ENCODE measurements at places on chromosomes 13 and 19.

- DNase-seq: no peak
These were observed 991.7 kb downstream of the EFNB2 start for GRCh38 chr13:105543742-105544141.

- DNase-seq: no peak
These were observed 452.5 kb upstream of the ARGLU1 start for GRCh38 chr13:107020393-107020792.

DNA sequence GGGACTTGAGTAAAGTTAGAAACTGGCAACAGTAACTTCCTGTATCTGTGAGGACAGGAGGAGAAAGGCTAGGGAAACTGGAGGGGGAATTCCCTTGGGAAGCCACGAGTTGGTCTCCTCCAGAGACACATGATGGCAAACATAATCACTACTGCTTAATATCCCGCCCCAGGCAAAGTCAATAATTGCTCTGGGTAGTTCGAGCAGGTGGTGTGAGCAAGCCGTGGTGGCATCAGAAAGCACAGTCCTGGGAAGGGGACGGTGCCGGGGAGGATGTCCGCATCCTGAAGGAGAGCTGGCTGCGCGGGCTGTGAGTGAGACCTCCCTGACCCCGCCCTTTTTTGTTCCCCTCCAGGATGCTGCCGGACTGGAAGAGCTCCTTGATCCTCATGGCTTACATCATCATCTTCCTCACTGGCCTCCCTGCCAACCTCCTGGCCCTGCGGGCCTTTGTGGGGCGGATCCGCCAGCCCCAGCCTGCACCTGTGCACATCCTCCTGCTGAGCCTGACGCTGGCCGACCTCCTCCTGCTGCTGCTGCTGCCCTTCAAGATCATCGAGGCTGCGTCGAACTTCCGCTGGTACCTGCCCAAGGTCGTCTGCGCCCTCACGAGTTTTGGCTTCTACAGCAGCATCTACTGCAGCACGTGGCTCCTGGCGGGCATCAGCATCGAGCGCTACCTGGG is 1.4 kb downstream of the FFAR2 start:
- DNase-seq: no peak

GRCh38 chr13:30869491-30869890 is 36.6 kb upstream of the MEDAG start:
- no peak for DNase-seq

- DNase-seq: no peak
These were observed 105.4 kb downstream of the WDFY2 start for GRCh38 chr13:51689663-51689996.

- DNase-seq: no peak
These were observed 66.5 kb downstream of the CCDC70 start for GRCh38 chr13:51928231-51928630.

DNA sequence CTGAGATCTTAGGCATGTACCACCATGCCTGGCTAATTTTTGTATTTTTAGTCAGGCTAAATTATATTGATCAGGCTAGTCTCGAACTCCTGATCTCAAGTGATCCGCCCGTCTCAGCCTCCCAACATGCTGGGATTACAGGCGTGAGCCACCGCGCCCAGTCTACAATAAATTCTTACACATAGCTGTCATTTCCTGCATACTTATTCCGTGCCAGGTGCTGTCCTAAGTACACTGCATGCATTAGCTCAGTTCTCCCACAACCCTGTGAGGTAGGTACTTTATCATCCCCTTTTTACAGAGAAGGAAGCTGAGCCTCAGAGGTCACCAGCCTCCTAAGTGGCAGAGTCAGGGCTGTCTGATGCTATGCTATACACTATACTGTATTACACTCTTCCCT is 7.2 kb upstream of the RHPN2 start:
- DNase-seq: no peak

DNA sequence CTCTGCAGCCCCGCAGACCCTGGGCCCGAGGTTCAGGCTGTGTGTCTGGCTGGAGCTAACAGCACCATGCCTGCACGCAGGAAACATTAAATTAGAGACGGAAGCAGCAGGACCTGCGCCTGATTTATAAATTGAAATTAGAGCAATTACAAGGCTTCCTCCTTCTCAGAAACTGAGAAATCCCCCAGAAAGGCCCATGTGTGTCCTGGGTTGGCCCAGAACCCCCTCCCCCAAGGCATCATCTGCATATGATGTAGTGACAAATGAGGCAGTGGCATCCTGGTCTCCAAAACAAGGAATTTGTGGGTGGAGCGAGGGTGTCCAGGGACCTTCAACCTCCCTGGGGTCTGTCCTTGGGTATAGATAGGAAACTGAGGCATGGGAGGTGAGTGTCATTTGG is 27.2 kb upstream of the SEMA6B start:
- DNase-seq: no peak

All from HS-27A (cell line).